Activated CD4-positive, alpha-beta T cell treated with anti-CD3 and anti-CD28 coated beads, Interleukin-2, amount 50 U/mL, for 48 hours (primary cell): ENCODE measurements at places on chromosomes 16 and 17.

- DNase-seq = no peak
These were observed 28.8 kb downstream of the ABCC12 start for GRCh38 chr16:48126801-48127644.

GRCh38 chr16:88116121-88116520 lies 164.9 kb downstream of the BANP start:
- DNase-seq = no peak

DNA sequence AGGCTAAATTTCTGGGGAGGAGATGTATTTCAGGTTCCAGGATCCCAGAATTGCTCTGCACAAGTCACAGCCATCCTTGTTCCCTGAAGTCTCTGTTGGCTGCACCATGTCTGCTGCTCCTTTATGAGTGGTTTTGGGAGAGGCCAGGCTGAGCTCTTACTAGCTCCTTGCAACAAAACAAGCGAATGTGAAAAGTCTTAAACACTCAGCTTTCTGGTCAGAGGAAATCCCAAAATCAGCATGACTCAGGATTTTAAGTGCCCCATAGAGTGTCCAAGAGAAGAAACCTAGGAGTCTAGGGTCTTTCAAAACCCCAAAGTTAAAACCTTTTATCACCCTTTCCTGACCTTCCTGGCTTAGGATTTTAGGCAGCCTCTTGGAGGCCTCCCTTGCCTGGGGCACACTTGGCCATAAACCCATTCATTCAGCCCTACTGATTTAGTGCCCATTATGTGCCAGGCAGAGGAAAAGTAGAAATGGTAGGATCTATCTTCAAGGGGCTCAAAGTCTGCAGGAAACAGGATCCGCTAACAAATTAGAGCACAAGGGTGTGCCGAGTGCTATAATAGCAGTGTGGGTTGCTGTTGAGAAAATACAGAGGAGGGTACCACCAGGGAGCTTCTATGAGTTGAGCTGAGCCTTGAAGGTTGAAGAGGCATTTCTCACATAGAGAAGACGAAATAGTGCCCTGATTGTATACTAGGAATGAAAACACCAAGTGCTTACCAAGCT lies 36.9 kb downstream of the SOST start:
- no peak for DNase-seq

DNA sequence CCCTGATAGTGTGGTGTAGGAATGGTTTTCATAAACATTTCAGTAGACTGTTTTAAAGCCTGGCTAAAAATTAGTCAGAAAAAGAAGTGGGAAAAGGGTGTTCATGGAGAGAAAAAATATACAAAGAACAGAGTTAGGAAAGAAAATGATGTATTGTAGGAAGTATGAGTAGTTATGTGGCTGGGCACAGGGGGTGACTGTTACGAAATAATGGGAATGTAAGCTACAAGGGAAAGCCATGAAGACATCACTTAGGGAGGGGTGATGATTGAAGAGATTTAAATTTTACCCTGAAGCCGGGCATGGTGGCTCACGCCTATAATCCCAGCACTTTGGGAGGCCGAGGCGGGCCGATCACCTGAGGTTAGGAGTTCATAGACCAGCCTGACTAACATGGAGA lies 55.3 kb downstream of the NUP88 start:
- DNase-seq = no peak

DNA sequence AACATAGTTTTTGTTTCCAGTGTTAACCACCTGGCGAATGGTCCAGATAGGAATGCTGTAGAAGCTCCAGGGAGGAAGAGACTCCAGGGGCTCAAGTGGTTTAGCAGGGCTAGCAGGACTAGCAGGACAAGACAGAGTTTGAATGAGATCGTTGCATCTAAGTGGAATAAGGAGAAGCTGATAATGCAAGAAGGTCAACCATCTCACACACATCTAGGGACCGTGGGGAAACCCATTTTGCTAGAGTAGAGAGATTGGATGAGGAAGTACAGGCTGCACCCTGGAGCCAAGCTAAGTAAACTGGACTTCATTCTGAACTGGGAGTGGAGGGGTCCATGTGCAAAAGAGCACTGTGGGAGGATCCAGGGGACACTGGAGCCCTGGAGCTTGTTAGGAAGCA lies 86.1 kb upstream of the HSBP1 start:
- DNase-seq = no peak

DNA sequence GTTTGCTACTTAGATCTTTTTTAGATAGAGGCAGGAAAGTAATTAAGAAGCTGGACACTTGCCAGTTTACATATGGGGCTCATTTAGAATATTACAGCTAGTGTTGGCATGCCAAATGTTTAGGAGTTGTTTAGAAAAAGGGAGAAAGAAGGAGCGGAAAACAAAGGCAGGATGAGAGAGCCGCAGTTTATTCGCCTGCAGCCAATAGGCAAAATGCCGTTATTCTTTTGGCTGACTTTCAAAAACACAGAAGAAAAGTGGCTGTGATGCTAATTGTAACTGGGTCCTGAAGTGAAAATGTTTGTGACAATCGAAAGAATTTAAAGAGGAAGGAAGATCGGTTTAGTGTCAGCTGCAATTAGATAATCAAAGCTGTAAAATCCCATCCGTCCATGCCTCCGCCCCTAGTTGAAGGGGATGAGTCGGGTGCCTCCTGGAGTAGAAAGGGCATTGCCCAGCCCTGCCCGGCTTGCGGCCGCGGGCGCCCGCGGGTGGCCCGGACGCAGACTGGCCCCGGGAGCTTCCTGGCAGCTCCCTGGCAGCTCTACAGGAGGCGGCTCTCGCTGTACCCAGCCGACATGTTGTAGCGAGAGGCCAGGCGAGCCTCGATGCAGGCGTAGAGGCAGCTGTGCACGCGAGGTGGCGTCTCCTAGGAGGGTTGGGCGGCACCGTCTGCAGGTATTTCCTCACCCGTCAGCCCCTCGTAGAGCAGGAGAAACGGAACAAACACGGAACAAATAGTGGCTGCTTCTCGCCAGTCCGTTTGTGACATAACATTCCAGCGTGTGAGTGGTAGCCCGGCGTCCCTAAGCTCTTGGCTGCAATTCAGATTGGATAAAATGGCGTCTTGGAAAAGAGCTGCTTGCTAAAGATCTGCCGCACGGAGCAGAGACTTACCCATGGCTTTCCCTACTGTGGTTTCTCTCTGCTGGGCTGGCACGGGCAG lies 82.2 kb downstream of the TNRC6C start:
- DNase-seq = peak; percentile 27

GRCh38 chr17:44394833-44395232 lies 5.4 kb upstream of the ITGA2B start:
- DNase-seq = no peak

- DNase-seq = no peak
These were observed 69.9 kb upstream of the CBX4 start for GRCh38 chr17:79909121-79909520.

DNA sequence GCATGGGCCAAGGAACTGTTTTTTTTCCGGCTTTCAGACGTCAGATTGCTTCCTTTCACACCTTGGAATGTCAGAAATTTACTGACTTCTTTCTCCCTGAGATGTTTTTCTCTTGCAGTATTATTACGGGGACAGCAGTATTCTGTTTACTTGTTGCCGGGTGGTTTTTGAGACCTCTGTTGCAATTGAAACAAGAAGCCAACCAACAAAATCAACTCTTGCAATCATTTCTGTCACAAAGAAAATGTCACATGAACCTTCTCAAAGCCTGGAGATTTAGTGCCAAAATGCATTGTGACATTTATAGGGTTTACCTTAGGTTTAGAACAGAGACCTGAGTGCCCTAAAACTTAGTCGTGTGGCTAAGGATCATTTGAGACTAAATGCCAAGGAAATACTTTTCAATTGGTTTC lies 174.3 kb downstream of the MAP2K6 start:
- no peak for DNase-seq
